WTC11 (cell line): ENCODE measurements at places on chromosomes 6 and 20. TPM values are rescaled to one million over a fixed set of nuclear protein-coding genes. Genes with fewer than 3 reads are reported as not detected.

Gene RAET1E
- not detected in 3 replicates for total RNA-seq

- peaks cover 13% of the 10 kb centered on the region for H3K4me1 ChIP-seq
- H3K36me3 ChIP-seq = no peaks in the 10 kb centered on the region
- no peak for DNase-seq
- H3K27me3 ChIP-seq = peaks cover 8% of the 10 kb centered on the region
- H3K27ac ChIP-seq = no peak overlapping the region
Observed at GRCh38 chr6:40740518-40740917, 153.4 kb upstream of the LRFN2 start.

- peak; percentile 81 for DNase-seq
- peaks cover 5% of the 10 kb centered on the region for H3K27me3 ChIP-seq
- no peak overlapping the region for H3K4me3 ChIP-seq
Observed at GRCh38 chr6:41191569-41191968, 9.4 kb downstream of the TREML2 start.

DNA sequence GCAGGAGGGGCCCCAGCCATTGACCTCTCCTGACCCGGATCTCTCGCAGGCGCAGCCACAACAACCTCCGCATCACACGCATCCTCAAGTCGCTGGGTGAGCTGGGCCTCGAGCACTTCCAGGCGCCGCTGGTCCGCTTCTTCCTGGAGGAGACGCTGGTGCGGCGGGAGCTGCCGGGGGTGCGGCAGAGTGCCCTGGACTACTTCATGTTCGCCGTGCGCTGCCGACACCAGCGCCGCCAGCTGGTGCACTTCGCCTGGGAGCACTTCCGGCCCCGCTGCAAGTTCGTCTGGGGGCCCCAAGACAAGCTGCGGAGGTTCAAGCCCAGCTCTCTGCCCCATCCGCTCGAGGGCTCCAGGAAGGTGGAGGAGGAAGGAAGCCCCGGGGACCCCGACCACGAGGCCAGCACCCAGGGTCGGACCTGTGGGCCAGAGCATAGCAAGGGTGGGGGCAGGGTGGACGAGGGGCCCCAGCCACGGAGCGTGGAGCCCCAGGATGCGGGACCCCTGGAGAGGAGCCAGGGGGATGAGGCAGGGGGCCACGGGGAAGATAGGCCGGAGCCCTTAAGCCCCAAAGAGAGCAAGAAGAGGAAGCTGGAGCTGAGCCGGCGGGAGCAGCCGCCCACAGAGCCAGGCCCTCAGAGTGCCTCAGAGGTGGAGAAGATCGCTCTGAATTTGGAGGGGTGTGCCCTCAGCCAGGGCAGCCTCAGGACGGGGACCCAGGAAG, 4.5 kb upstream of the COL9A3 start:
- no peaks in the 10 kb centered on the region; the same call in 1 of the 2 replicates for H3K27me3 ChIP-seq
- no peak overlapping the region for H3K27ac ChIP-seq
- H3K36me3 ChIP-seq = peaks cover 3% of the 10 kb centered on the region; the same call in 1 of the 2 replicates
- no peak for DNase-seq
- peaks cover 11% of the 10 kb centered on the region for H3K4me1 ChIP-seq

DNA sequence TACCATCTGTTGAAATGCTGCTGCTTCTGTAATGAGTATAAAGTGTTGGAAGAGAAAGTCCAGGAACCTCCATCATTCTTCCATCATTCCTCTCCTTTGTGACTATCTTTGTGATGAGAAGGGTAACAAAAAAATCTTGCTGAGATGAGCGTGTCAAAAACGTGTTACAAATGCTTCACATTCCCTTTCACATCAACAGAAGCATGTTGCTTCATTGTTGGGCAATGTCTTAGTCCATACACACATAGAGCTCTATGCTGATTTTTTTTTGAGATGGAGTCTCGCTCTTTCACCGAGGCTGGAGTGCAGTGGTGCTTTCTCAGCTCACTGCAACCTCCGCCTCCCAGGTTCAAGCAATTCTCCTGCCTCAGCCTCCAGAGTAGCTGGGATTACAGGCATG, 114.1 kb upstream of the ESR1 start:
- no peak for DNase-seq
- no peak overlapping the region for H3K27ac ChIP-seq
- no peak overlapping the region for H3K4me3 ChIP-seq
- peaks cover 18% of the 10 kb centered on the region for H3K4me1 ChIP-seq
- H3K27me3 ChIP-seq = no peaks in the 10 kb centered on the region

- peak overlapping the region; percentile 78; the same call in 1 of the 2 replicates for H3K27ac ChIP-seq
- H3K36me3 ChIP-seq = peaks cover 4% of the 10 kb centered on the region
- no peak for DNase-seq
- no peaks in the 10 kb centered on the region for H3K27me3 ChIP-seq
Observed at GRCh38 chr6:34657037-34657306, 39.6 kb downstream of the ILRUN start.

GRCh38 chr6:3159805-3160781, 2.7 kb upstream of the TUBB2A start:
- peak overlapping the region; percentile 9 for H3K4me3 ChIP-seq
- no peaks in the 10 kb centered on the region for H3K27me3 ChIP-seq
- peaks cover 8% of the 10 kb centered on the region for H3K36me3 ChIP-seq
- H3K4me1 ChIP-seq = peaks cover 56% of the 10 kb centered on the region
